Activated CD8-positive, alpha-beta memory T cell treated with anti-CD3 and anti-CD28 coated beads for 1 hour (primary cell): ENCODE measurements at places on chromosomes 1 and 21.
A peak's percentile ranks its signal among the peaks of the same experiment; 100 is the strongest.

GRCh38 chr1:206663832-206664652 lies 20.7 kb upstream of the MAPKAPK2 start:
- DNase-seq = peak; percentile 48

GRCh38 chr1:172350856-172351255 lies 69.6 kb upstream of the C1orf105 start:
- DNase-seq = no peak

DNA sequence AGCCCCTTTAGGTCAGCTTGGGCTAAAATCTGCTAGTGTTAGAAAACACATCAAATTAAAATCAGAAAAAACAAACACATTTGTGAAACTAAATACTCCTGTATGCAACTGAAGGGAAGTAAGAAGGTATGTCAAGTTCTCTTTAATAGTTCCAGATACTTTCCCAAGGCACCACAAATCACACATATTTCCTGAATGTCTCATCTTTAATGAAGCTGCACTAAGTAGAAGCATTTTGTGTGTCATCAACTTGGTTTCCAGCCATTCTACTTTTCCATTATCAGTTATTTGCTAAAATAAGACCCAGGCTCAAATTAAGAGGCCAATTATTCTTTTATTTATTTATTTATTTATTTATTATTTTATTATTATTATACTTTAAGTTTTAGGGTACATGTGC lies 34.7 kb downstream of the CRB1 start:
- no peak for DNase-seq

- no peak for DNase-seq
Measured at GRCh38 chr1:21269461-21270085, 20.7 kb downstream of the ECE1 start.

GRCh38 chr21:18931237-18931636 lies 527.7 kb upstream of the TMPRSS15 start:
- no peak for DNase-seq

- no peak for DNase-seq
Measured at GRCh38 chr1:211511947-211512346, 20.0 kb upstream of the RD3 start.

- no peak for DNase-seq
Measured at GRCh38 chr21:38850277-38850951, 44.7 kb downstream of the ETS2 start.

DNA sequence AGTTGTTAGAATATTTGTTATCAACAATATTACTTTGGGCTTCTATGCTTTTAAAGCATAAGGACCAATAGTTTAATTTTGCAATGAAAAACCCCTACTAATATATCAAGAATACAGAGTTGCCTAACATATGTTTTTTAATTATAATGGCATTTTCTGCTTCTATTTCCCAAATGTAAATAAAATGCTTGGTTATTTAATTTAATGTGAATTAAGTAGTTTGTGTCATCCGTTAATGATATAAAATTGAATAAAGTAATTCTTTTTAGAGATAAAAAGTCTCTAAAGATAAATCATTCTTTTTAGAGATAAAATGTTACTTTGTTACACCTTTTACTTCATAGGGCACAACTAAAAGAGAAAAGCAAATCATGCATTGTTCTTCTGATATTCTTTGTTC lies 583.7 kb upstream of the ADGRL2 start:
- no peak for DNase-seq

GRCh38 chr1:193211539-193211938 lies 25.1 kb upstream of the B3GALT2 start:
- no peak for DNase-seq

GRCh38 chr1:9767964-9768668 lies 55.6 kb downstream of the CLSTN1 start:
- DNase-seq = no peak

- DNase-seq = no peak
Measured at GRCh38 chr1:90671251-90671650, 45.9 kb downstream of the BARHL2 start.

GRCh38 chr1:244833734-244834542 lies 1.5 kb upstream of the COX20 start:
- DNase-seq = no peak

- peak; percentile 16 for DNase-seq
Measured at GRCh38 chr1:192609110-192610079, 26.6 kb upstream of the RGS13 start.

- no peak for DNase-seq
Measured at GRCh38 chr1:184708084-184708676, 46.5 kb downstream of the EDEM3 start.

- no peak for DNase-seq
Measured at GRCh38 chr21:33109574-33110339, 39.8 kb downstream of the OLIG1 start.

DNA sequence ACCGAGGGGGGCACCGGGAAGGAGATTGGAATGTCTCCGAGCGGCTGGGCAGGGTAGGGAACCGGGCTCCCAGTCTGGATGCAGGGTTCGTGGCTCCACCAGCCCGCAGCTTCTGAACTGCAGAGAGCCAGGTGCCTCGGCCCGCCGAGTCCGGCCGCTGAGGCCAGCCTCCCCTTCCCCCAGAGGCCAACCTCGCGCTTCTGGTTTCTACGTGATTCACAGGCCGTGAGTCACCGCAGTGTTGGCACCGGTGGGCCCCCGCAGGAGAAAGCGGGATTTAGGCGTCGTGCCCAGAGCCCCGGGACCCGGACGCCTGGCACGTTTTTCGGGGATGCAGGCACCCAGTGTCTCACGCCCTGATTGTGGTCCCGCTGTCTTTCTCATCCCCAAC lies 458 bp downstream of the CRABP2 start:
- no peak for DNase-seq

DNA sequence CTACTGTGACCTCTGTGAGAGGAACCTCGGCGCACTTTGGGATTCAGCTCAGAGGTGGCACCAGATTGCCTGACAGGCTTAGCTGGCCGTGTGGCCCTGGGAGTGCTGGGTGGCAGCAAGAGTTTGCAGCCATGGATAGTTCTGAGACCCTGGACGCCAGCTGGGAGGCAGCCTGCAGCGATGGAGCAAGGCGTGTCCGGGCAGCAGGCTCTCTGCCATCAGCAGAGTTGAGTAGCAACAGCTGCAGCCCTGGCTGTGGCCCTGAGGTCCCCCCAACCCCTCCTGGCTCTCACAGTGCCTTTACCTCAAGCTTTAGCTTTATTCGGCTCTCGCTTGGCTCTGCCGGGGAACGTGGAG lies 67.5 kb downstream of the DISC1 start:
- DNase-seq = no peak

- DNase-seq = no peak
Measured at GRCh38 chr1:50358962-50359361, 64.3 kb downstream of the DMRTA2 start.

DNA sequence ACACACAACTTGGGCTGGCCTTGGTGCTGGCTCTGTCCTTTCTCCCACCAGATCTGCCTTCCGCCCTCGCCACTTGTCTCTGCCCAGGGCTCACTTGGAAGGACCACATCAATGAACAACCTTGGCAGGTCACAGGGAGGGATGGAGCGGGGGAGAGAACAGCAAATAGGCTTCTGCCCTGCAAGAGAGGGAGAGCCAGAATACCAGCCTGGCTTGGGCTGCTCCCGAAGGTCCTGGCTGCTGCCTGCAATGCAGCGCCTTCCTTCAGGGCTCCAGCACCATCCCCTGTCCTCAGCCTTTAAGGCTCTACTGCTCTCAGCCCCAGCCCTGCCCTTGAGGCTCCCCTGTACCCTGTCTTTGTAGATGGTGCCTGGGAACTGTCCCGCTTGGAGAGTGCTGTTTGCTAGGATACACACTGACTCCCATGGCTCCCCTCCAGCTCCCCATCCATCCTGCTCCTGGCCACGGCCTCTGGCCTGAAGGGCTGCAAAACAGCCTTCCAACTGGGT lies 43.8 kb downstream of the HIVEP3 start:
- no peak for DNase-seq

DNA sequence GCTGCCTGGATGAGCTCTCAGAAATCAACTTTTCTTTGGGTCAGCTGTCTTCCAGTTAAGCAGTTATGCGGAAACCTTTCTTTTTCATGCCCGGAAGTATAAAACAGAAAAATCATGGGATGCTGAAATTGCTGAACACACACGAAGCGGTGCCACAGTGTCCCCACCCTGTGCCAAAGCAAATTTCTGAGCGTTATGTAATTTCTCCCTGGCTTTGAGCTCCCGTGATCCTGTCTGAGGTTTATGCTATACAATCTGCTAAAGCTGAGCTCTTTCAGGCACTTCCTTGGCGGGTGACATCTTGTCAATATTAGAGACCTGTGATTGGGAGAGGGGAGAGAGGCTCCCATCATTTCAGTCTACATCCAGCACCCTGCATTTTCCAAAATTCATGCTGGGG lies 201.7 kb downstream of the ROR1 start:
- DNase-seq = no peak

DNA sequence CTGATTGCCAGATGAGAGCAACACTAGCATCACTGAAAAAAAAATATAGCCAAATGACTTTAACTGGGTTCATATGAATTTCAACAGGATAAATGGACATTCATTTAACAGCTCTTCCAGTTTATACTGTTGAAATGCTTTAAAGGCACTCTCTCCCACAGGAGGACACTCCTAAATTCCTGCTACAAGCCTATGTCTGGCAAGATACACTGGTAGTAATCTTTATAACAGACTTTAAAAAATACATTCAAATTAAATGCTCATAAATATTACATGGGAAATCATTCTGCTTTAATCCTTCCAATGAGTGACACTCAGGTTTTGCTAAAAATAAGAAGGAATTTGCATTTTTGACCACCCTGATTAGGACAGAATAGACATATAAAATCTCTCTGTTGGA lies 526.7 kb upstream of the ADAMTS5 start:
- no peak for DNase-seq

- no peak for DNase-seq
Measured at GRCh38 chr1:177170756-177171535, at the start of gene BRINP2. BRINP2 (plus strand) TSS chr1:177170958; CDS start chr1:177229877, 58,919 bp downstream.

GRCh38 chr1:167826127-167826526 lies 87.8 kb downstream of the ADCY10 start:
- no peak for DNase-seq

DNA sequence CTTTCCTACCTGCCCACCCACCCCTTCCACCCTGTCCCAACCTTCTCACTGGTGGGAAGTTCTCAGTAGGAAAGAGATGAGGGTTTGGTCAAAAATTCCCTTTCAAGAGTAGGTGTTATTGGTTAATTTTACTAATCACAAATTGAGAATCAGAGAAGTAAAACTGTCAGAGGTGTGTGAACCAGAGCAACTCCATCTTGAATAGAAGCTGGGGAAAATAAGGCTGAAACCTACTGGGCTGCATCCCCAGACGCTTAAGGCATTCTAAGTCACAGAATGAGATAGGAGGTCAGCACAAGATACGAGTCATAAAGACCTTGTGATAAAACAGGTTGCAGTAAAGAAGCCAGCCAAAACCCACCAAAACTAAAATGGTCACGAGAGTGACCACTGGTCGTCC lies 11.5 kb downstream of the PLA2G2D start:
- DNase-seq = no peak

GRCh38 chr1:168291222-168291837 lies 10.7 kb downstream of the TBX19 start:
- DNase-seq = no peak

GRCh38 chr21:36722370-36723368 lies 23.8 kb downstream of the SIM2 start:
- no peak for DNase-seq

DNA sequence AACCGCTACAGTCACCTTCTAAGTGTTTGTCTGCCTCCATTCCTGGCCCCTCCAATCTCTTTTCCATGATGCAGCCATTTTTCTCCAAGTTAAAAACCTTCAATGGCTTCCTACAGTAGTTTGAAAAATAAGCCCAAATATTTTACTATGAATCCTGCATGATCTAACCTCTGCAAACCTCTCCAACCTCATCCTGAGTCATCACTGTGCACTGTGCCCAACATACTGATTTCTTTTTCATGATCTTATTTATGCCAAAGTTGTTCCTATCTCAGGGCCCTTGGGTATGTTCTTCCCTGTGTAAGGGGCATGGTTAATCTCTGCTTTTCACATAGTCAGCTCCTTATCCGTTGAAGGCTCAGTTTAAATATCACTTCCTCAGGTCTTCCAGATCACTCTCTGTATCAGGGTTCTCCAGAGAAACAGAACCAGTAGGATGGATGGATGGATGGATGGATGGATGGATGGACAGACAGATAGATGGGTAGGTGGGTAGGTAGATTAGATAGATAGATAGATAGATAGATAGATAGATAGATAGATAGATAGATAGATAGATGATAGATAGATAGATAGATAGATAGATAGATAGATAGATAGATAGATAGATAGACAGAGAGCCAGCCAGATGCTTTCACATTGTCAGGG lies 18.1 kb upstream of the PTPN14 start:
- DNase-seq = no peak

DNA sequence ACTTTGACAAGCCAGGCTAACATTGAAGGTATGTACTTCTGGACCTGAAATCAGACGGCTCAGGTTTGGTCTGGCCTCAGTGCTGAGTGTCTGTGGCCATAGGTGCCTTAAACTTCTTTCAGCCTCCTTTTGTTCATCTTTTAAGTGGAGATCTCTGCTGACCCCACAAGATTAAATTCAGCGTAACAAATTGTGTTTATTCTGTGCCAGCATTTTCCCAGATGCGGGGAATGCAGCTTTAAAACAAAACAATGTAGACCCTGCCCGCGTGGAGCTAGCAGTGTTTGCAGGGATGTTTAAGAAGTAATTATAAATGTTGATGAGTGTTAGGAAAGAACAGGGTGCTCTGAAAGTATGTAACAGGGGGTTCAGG lies 923 bp downstream of the CAP1 start:
- DNase-seq = no peak

DNA sequence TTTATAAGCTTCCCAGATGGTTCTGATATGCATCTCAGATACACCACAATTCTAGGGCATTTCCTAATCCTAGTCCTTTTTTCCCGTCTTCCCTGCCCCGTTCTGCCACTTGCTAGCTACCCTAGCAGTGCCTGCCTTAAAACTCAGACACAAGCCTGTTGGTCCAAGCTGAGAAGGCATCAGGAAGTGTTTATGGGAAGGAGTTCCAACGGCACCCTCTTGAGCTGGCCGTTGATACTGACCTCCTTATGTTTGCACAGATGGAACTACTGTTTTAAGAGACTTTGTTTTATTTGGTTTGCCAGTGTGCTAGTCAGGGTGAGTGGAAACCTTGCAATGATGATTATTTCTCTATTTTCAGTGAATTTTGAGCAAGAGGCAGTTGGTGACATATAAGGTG lies 67.2 kb downstream of the UCK2 start:
- no peak for DNase-seq

DNA sequence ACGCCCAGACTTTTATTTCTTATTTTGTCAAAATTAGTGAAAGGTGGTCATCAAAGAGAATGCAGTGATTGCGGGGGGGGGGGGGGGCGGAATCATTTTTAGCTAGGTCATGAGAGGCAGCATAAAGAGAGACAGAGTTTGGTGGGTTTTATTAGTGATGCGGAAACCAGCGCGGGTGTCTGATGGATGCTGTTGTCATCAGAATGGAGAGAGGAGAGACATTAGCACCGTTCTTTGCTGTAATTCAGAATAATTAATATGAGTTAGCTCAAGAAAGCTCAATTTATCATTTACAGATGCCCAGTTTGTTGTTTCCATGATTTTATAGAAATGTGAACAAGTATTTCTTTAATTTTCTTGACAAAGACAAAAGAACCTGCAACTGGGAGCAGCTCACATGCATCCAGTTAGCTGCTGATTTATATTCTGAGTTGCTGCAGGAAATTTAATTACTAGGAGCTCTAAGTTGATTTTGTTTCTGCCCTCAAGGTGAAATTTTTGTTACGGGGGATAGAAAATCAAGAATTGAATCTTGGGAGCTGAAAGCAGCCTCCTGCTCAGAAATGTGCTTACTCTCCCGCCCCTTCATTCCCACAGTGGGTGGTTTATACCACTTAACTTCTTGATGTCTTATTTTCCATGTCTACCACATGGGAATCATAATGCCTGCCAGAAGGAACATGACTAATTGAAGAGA lies 133.4 kb upstream of the MAP1LC3C start:
- no peak for DNase-seq

- DNase-seq = no peak
Measured at GRCh38 chr1:46461809-46462448, 27.7 kb upstream of the DMBX1 start.
